ENCODE measurements at places on chromosomes 12 and 14. TPM values are rescaled to one million over a fixed set of nuclear protein-coding genes. Genes with fewer than 3 reads are reported as not detected.
A peak's percentile ranks its signal among the peaks of the same experiment; 100 is the strongest.

- no peak for DNase-seq
Observed at GRCh38 chr14:104677512-104678332, 11.7 kb upstream of the INF2 start.

DNA sequence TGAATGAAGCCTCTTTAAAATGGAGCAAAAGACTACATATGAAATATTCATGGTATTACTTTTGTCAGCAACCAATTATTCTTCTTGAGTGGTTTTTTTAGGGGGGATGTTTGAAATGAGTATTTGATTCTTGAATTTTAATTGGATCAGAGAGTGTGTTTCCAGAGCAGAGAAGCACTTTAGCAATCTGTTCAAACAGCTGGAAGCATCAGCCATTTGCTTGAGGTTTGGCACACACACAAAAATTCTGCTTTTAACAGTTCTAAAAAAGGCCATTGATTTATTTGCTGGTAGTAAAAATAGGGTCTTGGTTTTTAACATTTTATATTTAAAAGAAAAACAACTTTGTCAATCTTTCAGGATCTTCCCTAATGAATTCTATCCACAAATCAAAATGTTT is 292.7 kb downstream of the LRFN5 start:
- DNase-seq: no peak

KRT2 gene
- not detected for total RNA-seq

DNA sequence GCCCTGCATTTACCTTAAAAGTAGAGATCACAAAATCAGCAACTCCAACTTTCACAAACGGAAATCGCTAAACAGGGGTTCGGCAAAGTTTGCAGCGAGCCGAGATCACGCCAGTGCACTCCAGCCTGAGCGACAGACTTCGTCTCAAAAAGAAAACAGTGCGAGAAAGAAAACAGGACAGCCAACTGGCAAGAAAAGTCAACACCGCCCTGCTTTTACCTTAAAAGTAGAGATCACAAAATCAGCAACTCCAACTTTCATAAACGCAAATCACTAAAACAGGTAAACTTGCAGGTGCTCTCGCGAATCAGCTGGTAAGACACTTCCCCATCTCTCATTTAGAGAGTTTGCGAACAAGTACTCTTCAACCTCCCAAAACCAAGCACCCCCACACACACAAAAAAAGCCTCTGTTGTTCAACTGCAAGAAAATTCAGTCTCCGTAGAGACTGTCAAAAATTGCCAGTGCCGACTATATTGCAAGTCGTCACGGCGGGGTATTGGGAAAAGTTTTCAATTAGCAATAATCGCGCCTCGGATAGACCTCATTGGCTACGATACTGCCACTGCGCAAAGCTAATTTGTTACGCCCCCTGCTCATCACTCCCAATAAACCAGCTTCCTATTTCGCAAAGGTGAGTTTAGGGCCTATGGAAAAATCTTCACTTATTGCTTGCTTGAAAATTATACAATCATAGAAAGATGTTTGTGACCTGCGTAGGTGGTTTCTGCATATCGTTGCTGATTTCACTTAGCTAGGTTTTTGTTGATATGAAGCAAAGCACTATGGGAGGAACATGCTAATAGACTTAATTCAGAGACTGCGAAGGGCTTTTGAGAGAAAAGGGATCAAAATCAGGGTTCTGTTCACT is at the start of gene RNU4-1:
Gene RNU4-1 (minus strand): TSS at position 577 of the 871 bp plus-strand sequence.
- peak; percentile 89 for DNase-seq

SYCP3 gene
- total RNA-seq: not detected

FOXN4 gene
- not detected for total RNA-seq

- DNase-seq: no peak
Observed at GRCh38 chr12:205026-205425, 8.9 kb downstream of the SLC6A12 start.

BATF gene
- total RNA-seq: not detected

DNA sequence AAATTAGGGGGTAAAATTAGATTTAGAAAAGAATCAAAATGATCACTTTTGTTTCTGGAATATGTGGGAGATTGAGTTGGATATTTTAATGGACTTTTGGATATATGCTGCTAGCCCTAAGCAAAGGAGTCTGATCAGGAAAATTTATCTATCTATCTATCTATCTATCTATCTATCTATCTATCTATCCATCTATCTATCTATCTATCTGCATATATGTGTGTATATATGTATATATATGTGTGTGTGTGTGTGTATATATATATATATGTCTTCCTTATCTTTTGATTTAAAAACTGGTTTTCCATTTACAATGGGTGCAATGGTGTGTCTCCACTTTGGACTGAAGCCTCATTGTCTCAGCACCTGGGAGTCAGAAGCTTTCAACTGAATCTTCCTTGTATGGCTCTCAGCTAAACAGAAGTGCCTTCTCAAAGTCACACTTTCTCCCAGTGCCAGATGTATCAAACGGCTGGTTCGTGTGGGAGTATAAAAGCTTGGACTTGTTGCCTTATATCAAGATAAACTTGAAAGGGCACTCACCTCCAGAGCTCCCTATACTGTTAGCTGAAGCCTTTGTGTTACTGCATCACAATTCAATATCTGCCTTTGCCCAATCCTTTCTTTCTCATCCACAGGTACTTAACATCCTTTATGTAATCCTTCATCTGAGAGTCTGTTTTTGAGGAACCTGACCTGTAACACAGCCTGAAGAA is 31.6 kb upstream of the CD69 start:
- no peak for DNase-seq

DNA sequence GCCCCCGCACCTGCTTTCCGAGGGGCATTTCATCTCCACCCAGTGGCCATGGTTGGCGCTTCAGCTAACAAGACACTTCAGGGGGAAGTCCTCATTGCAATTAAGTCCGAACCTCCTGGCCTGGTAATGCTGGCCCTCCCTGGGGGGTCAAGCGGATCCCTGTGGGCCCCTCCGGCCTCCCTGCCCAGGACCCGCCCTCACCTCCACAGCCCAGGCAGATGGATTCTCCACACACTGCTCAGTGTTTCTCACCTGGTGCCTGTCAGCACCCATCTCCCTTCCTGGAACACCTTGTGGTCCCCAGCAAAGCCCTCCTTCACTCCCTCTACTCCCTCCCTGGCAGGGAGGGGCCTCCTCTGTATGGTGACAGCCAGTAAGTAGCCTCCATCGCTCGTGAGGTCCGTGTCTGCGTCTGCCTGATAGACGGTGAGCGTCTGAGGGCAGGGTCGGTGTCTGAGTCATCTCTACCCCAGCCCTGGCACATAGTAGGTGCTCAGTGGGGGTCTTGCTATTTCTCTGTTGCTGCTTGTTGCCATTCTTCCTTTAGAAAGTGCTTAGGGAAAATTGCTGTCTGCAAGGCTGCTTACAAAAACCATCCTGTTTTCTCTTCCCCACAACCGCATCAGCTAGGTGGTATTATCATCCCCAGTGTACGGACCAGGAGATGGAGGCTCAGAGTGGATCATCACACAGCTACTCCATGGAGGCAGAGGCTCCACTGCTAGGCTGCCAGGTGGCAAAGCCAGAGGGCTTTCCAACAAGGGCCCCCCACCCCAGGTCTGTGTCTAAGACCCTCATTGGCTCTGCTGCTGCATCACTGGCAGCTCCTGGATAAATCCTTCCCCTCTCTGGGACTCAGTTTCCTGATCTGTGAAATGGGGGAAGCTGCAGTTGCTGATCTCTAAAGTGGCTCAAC is 39.7 kb upstream of the EML1 start:
- no peak for DNase-seq

DNA sequence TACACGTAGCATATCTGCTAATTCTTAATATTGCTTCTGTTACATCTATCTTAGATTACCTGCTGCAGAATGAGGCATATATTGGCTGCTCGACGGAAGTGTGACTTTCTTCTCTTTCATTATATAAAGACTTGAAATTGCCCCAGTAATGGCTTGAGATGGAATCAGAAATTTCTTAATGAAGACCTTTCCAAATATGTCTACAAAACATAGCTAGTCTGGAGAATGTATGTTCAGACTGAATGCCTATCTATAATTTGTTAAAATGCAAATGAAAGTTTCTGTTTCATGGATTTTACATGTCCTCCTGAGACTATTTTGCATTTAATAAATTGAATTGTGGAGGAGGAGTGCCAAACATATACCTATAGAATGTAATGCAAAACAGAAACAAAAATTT is at the start of gene TAS2R10:
Gene TAS2R10 (minus strand): TSS at position 101 of the 400 bp plus-strand sequence. CDS start 89 bp downstream, at position 12.
- no peak for DNase-seq

MSI1 gene
- 1.0 TPM for total RNA-seq

Measured in osteocyte (in vitro differentiated cells).